ELF-1 (cell line): ENCODE measurements at places on chromosomes 2 and 18.

GRCh38 chr2:9739531-9739964, 103.7 kb upstream of the TAF1B start:
- peak; percentile 77 for DNase-seq

GRCh38 chr18:21820033-21820810, 79.6 kb downstream of the MIB1 start:
- no peak for DNase-seq

DNA sequence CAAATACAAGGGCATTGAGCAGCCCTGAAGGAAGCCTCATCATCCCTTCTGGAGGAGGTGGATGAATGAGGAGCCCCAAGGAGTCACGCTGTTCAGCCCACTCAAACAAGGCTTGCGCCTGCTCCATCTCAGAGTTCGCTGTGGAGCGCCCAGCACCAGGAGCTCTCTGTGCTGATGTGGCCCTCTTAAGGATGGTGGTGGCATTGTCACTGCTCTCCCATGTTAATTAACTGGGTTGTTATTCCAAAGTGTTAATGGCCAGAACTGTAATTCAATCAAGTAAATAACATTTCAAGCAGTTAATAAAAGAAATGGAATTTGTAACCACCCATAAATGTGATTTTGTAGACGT, 726.0 kb upstream of the RAB6C start:
- DNase-seq: peak; percentile 27

GRCh38 chr2:29293830-29294438, 178.7 kb downstream of the CLIP4 start:
- DNase-seq: peak; percentile 68

DNA sequence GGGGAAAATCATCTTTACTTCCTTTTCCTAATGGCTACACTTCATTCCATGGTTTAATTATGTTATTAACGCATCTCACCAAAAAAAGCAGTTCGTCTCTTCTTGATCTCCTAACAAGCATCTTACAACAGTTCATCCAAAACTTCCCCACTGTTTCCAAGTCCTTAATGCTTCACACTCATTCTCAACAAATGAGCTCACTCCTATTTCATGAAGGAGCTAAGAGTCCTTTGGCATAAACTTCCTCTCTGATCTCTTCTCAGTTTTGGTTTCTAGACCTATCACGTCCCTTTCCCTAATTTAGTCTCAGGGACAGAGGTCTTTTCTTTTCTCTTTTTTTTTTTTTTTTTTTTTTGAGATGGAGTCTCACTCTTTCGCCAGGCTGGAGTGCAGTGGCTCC, 205.9 kb upstream of the SLC39A10 start:
- DNase-seq: no peak

- DNase-seq: no peak
Measured at GRCh38 chr2:165827016-165827920, 33.2 kb upstream of the GALNT3 start.

- DNase-seq: peak; percentile 65
Measured at GRCh38 chr2:199603721-199604291, 146.1 kb upstream of the SATB2 start.

DNA sequence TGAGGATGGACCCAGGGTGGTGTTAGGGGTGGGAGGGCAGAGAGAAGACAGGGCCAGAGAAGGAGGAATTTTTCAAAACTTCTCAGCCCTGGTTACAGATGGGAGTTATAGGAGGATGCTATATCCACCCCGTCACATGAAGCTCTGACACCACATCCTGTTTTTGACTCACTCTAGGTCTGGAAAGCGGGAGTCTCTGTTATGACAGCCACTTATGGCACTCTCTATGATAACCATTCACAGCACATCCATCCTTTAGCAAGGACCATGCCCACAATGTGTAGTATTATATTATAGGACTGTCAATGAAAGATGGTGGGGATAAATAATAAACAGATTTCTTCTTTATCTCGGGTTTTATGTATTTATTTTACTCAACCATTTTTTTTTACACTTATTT, 461.2 kb downstream of the CDH2 start:
- no peak for DNase-seq
